Amygdala (tissue), 56 donors: ENCODE measurements at places on chromosomes 1 and 21.

DNA sequence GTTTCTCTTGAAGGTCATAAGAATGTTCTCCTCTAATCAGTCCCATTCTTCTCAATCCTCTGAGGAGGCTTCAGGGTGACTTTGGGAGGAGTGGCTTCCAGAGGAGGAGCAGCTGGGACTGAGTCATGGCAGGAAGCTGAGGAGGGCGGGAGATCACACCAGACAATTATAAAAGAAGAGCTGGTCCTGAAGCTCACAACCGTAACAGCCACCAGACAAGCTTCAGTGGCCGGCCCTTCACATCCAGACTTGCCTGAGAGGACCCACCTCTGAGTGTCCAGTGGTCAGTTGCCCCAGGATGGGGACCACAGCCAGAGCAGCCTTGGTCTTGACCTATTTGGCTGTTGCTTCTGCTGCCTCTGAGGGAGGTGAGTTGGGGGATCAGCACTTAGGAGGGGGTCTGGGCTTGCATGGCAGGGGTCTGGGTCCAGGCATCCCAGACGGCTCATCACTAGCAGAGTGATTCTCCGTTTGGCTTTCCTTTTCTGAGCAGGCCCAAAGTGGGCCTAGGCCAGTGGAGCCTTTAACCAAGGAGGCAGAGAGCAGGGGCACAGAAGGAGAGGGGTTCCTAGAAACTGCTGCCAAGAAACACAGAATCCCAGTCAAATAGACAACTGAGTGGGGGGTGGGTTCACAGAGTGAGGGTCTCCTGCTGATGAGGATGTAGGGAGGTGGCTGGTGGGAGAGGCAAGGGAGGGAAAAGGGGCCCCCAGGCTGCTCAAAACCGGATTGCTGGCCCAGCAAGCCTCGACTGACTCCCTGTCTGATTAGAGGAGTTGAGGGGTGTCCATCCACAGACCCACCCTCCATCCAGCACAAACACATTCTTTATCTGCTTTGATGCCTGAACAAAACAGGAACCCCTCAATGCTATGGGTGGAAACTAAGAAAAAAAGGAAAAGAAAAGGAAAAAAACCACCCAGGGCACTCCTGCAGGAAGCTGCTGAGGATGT, at the start of gene ECM1:
TSS of gene ECM1 (plus strand) at position 198 of the 953 bp plus-strand sequence. CDS start at position 299, 101 bp downstream.
- no peak for DNase-seq

DNA sequence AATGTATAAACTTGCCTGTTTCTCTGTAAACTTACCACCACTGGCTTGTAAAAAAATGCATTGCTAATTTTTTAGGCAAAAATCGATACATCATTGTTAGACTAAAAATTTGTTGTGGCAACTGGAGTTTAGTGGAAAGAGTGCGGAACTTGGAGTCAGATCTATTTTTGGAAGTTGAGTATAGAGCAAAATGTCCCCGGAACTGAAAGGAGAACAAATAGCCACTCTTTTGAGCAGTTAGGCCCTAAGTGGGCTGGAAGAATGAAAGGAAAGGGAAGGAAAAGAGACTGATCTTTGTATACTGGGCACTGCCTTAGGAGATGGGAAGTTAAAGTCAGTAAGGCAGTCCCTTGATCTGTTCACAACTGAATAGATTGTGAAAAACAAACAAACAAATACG, 30.2 kb downstream of the OPTC start:
- no peak for DNase-seq

DNA sequence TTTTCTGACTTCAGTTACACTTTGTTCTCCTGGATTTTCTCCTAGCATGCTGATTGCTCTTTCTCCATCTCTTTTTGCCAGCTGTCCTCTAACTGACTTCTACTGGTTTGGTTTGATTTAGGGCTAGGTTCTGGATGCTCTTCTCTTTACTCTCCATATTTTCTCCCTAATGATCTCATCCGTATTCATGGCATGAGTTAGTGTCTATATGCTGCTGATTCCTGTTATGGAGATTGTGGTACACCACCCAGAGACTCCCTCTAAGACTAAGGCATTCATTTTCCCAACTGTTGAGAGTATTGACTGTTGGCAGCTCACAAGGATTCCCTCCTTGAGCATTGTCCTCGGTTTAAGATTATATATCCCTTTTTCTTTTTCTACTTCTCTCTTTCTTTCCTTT, 28.9 kb downstream of the S1PR1 start:
- DNase-seq: no peak

DNA sequence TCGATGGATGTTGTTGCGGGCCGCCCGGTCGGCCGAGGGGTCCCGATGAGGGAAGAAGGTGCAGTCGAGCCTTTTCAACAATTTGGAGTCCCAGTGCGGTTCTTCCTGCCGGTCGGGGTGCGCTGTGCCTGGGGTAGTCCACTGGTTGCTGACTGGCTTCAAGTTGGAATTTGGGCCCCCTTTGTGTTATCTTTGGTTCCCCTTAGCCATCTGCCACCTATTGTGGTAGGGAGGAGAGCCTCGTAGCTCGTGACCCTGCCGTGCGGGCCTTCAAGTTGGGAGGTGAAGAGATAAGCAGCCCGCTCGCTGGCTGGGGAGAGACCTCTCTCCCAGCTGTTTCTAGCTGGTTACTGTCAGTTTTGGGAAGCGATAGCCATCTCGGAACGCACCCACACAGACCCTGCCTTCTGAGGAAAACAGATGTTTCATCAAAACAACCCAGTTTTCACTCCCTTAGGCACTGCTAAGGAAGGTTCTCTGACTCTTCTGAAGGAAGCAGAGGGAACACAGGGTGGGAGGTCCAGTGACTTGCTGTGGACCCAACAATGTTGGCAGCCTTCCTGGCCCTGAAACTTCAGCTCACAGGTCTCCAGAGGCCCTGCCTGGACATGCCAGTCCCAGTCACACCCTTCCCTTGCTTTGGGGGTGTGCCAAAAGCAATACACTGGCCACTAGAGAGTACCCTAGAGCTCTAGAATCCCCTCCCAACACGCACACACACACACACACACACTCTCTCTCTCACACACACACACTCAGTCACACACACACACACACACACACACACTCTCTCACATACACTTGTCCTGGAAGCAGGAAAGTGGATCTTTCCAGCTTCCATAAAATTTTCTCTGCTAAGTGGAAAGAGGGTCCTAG, 1.0 kb downstream of the BTG2 start:
- DNase-seq: peak; percentile 71

DNA sequence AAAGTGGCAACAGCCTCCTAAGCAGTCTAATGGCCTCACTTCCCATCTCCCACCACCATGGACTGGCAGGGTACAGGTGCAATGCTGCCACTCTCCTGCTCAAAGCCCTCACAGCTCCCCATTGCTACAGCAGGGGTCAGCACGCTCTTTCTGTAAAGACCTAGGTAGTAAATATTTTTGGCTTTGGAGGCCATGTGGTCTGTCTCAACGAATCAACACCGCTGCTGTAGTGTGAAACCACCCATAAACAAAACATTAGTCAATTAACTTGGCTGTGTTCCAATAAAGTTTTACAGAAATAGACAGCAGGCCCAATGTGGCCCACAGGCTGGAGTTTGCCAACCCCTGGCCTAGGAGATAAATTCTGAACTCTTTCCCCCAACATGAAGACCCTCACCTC, 44.6 kb upstream of the TMEM125 start:
- DNase-seq: no peak

DNA sequence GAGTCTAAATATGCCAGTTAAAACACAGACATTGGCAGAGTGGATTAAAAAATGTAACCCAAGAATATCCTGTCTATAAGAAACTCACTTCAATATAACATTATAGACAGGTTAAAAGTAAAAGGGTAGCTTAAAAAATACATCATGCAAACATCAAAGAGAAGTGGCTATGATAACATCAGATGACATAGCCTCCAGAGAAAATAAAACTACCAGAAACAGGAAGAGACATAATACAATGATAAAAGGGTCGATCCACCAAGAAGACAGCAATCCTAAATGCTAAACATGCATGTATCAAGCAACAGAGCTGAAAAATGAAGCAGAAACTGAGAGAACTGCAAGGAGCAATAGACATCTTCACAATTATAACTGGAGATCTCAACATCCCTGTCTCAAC, 190.2 kb upstream of the NR5A2 start:
- no peak for DNase-seq

GRCh38 chr1:60762911-60763310, 319.4 kb upstream of the NFIA start:
- no peak for DNase-seq
